Kidney (tissue), 22 donors: ENCODE measurements at places on chromosomes 16 and 17. TPM values are rescaled to one million over a fixed set of nuclear protein-coding genes. Genes with fewer than 3 reads are reported as not detected.

The AURKB gene
- total RNA-seq, result 2.8 TPM

The TP53 gene
- 66.9 TPM for total RNA-seq

The TMED6 gene
- total RNA-seq, result 2.6 TPM

The CLEC18A gene
- 0.85 TPM for total RNA-seq

The ACSM2A gene
- 59.3 TPM for total RNA-seq

The UTS2R gene
- total RNA-seq, result not detected

The SMPD3 gene
- total RNA-seq, result 0.72 TPM

The GRAPL gene
- total RNA-seq, result 10.7 TPM

The HYDIN gene
- 21.0 TPM for total RNA-seq

- no peaks in the 10 kb centered on the region for H3K4me1 ChIP-seq
- no peaks in the 10 kb centered on the region for H3K27me3 ChIP-seq
- DNase-seq, result no peak
- H3K27ac ChIP-seq, result no peak overlapping the region
- H3K36me3 ChIP-seq, result no peaks in the 10 kb centered on the region
These were observed 17.5 kb downstream of the B9D1 start for GRCh38 chr17:19345067-19345460.

GRCh38 chr17:39793301-39793872 lies 55.6 kb downstream of the GRB7 start:
- H3K36me3 ChIP-seq, result no peaks in the 10 kb centered on the region
- H3K27me3 ChIP-seq, result no peaks in the 10 kb centered on the region
- H3K27ac ChIP-seq, result no peak overlapping the region

DNA sequence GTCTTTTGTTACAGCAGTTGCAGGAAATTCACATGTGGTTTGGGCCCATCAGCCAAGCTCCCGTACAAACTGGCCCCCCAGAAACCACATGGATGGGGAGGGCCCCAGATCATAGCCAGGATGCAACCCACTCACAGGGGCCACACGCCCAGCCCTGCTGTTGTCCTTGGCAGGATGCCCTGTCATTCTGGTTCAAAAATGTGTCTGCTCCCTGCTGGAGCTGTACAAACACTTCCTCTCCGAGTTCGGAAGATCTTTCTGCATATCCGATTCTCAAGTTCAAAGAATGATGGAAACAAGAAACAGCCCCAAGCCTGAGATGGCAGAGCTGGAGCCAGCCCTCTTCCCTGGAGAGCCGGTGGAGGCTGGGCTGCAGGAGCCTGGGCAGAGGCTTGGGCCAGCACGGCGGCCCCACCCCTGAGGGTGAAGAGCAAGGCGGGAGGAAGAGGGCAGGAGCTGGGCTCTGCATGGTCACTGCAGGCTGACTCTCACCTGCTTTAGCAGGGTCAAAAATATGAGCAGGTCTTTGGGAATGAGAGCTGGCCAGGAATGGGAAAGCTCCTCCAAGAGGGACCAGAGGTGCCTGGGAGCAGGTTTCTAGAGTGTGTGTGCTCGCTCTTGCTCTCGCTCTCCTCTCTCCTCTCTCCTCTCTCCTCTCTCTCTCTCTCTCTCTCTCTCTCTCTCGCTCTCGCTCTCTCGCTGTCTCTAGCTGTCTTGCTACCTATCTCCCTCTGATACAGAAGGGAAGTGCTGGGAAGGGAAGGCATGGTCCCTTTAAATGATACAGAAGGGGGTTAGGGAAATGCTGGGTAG lies 34.7 kb upstream of the ENPP7 start:
- no peak overlapping the region for H3K27ac ChIP-seq
- H3K36me3 ChIP-seq, result no peaks in the 10 kb centered on the region
- no peak for DNase-seq
- H3K4me3 ChIP-seq, result no peak overlapping the region
- no peaks in the 10 kb centered on the region for H3K4me1 ChIP-seq

GRCh38 chr17:2511138-2511461 lies 588 bp downstream of the METTL16 start:
- DNase-seq, result no peak
- H3K4me3 ChIP-seq, result peak overlapping the region; percentile 90
- peak overlapping the region; percentile 81 for H3K27ac ChIP-seq
- peaks cover 5% of the 10 kb centered on the region for H3K4me1 ChIP-seq
- no peaks in the 10 kb centered on the region for H3K27me3 ChIP-seq

DNA sequence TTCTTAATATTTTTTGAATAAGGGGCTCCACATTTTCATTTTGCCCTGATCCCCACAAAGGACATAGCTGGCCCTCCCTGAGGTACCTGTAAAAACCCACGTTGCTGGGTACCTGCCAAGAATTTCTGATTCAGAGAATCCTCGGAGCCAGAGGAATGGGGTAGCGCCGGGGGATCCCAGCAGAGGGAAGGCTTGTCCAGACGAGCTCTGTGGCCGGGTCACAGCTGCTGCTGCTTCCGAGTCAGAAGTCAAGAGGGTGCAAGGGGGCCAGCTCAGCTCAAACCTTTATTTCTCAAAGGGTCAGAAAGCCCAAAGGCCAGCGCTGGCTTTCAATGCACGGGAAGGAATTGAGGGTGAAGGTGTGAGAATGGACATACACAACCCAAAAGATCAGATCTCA lies 68.9 kb upstream of the SDK2 start:
- no peaks in the 10 kb centered on the region for H3K4me1 ChIP-seq
- H3K4me3 ChIP-seq, result no peak overlapping the region
- H3K27ac ChIP-seq, result no peak overlapping the region
- no peaks in the 10 kb centered on the region for H3K36me3 ChIP-seq

GRCh38 chr16:73886426-73886825 lies 410.2 kb upstream of the PSMD7 start:
- H3K36me3 ChIP-seq, result no peaks in the 10 kb centered on the region
- H3K27ac ChIP-seq, result no peak overlapping the region
- no peak overlapping the region for H3K4me3 ChIP-seq

- peaks cover 3% of the 10 kb centered on the region for H3K4me1 ChIP-seq
- no peak overlapping the region for H3K4me3 ChIP-seq
- H3K27ac ChIP-seq, result no peak overlapping the region
- H3K27me3 ChIP-seq, result no peaks in the 10 kb centered on the region
- no peak for DNase-seq
These were observed 7.1 kb upstream of the BAIAP3 start for GRCh38 chr16:1326391-1326790.

- no peak overlapping the region for H3K4me3 ChIP-seq
- H3K27me3 ChIP-seq, result no peaks in the 10 kb centered on the region
- peaks cover 4% of the 10 kb centered on the region for H3K4me1 ChIP-seq
- H3K27ac ChIP-seq, result no peak overlapping the region
These were observed 16.0 kb downstream of the VAC14 start for GRCh38 chr16:70784692-70785555.

GRCh38 chr16:11696266-11697012 lies 28.2 kb downstream of the SNN start:
- H3K36me3 ChIP-seq, result peaks cover 1% of the 10 kb centered on the region
- no peak overlapping the region for H3K27ac ChIP-seq
- DNase-seq, result no peak
- no peaks in the 10 kb centered on the region for H3K4me1 ChIP-seq
- no peaks in the 10 kb centered on the region for H3K27me3 ChIP-seq

DNA sequence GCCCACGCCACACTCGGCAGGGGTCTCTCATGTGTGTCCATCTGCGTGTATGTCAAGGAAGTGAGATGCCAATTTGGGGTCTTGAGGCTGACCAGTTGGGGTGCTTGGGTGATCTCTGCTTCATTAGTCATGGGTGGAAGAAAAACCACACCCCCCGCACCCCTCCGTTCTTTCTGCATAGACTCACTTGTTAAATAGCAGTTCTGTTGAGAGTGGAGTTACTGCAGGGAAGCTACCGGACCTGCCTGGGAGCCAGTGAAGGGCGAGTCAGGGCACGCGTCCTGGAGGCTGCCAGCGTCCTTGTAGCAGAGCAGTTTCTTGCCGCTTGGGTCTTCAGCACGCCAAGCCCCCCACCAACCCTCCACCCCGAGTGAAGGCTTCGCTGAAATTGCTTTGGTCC lies 8.5 kb downstream of the SNN start:
- H3K27ac ChIP-seq, result peak overlapping the region; percentile 68
- H3K36me3 ChIP-seq, result peaks cover 5% of the 10 kb centered on the region
- no peak overlapping the region for H3K4me3 ChIP-seq
- no peaks in the 10 kb centered on the region for H3K4me1 ChIP-seq

GRCh38 chr17:32483451-32484019 lies 3.3 kb upstream of the CDK5R1 start:
- H3K4me1 ChIP-seq, result no peaks in the 10 kb centered on the region
- DNase-seq, result peak; percentile 93
- H3K4me3 ChIP-seq, result no peak overlapping the region
- peak overlapping the region; percentile 72 for H3K27ac ChIP-seq
- no peaks in the 10 kb centered on the region for H3K27me3 ChIP-seq

DNA sequence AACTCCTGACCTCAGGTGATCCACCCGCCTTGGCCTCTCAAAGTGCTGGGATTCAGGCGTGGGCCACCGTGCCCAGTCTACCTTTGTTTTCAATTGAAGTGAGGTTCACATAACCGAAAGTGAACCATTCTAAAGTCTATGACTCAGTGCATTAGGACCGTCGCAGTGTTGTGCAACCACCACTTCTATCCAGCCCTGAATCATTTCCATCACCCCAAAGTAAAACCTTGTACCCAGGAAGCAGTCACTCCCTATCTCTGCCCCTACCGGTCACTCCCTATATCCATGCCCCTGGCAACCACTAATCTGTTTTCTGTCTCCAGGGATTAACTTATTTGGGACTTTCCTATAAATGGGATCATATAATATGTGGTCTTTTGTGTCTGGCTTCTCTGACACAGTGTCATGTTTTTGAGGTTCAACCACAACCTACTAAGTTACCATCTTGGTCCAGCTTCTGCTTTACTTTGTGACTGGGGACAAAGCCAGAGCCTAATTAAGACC lies 28.3 kb upstream of the CDC42EP4 start:
- peaks cover 2% of the 10 kb centered on the region for H3K4me1 ChIP-seq
- no peaks in the 10 kb centered on the region for H3K36me3 ChIP-seq
- no peak overlapping the region for H3K4me3 ChIP-seq
- DNase-seq, result no peak

GRCh38 chr16:76681296-76681695 lies 404.1 kb downstream of the CNTNAP4 start:
- H3K27ac ChIP-seq, result no peak overlapping the region
- H3K4me1 ChIP-seq, result no peaks in the 10 kb centered on the region
- no peaks in the 10 kb centered on the region for H3K36me3 ChIP-seq
- H3K27me3 ChIP-seq, result no peaks in the 10 kb centered on the region

GRCh38 chr17:9028988-9029570 lies 7.8 kb downstream of the NTN1 start:
- H3K4me3 ChIP-seq, result no peak overlapping the region
- H3K36me3 ChIP-seq, result no peaks in the 10 kb centered on the region
- H3K27me3 ChIP-seq, result peaks cover 17% of the 10 kb centered on the region
- no peaks in the 10 kb centered on the region for H3K4me1 ChIP-seq
- no peak overlapping the region for H3K27ac ChIP-seq

GRCh38 chr16:83577078-83577745 lies 230.6 kb upstream of the HSBP1 start:
- H3K27ac ChIP-seq, result no peak overlapping the region
- no peak overlapping the region for H3K4me3 ChIP-seq
- DNase-seq, result peak; percentile 61
- no peaks in the 10 kb centered on the region for H3K36me3 ChIP-seq
- H3K27me3 ChIP-seq, result no peaks in the 10 kb centered on the region
- no peaks in the 10 kb centered on the region for H3K4me1 ChIP-seq

GRCh38 chr17:60311936-60312335 lies 80.0 kb downstream of the USP32 start:
- H3K4me1 ChIP-seq, result no peaks in the 10 kb centered on the region
- no peak overlapping the region for H3K4me3 ChIP-seq
- no peaks in the 10 kb centered on the region for H3K27me3 ChIP-seq
- no peak overlapping the region for H3K27ac ChIP-seq

DNA sequence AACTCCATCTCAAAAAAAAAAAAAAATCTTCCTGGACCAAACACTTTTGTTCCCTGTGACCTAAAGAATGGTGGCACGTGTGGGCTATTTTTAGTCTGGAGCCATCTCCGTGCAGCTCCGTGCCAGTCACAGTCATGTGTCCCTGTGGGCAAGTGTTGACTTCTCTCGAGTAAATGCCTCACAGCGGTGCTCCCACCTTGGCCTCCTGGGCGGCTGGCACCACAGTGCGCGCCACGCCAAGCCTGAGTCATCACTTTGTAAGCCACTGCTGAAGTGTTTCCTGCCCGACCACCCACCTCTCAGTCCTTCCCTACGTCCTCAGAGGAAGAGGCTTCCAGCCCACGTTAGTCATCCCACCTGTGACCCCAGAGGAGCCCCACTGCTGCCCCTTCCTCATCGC lies 10.9 kb upstream of the HEXD start:
- H3K27me3 ChIP-seq, result no peaks in the 10 kb centered on the region
- H3K4me3 ChIP-seq, result no peak overlapping the region
- DNase-seq, result no peak

GRCh38 chr17:79408251-79408650 lies 202.6 kb downstream of the RBFOX3 start:
- no peak for DNase-seq
- no peak overlapping the region for H3K27ac ChIP-seq
- H3K27me3 ChIP-seq, result peaks cover 14% of the 10 kb centered on the region
- no peaks in the 10 kb centered on the region for H3K36me3 ChIP-seq
